Hematopoietic multipotent progenitor cell treated with erythropoietin and hydrocortisone succinate and interleukin-3 and kit ligand, for 15 days (in vitro differentiated cells): ENCODE measurements at places on chromosomes 6 and 20.

GRCh38 chr6:72953971-72954381 lies 271.3 kb downstream of the KHDC1L start:
- DNase-seq: no peak

DNA sequence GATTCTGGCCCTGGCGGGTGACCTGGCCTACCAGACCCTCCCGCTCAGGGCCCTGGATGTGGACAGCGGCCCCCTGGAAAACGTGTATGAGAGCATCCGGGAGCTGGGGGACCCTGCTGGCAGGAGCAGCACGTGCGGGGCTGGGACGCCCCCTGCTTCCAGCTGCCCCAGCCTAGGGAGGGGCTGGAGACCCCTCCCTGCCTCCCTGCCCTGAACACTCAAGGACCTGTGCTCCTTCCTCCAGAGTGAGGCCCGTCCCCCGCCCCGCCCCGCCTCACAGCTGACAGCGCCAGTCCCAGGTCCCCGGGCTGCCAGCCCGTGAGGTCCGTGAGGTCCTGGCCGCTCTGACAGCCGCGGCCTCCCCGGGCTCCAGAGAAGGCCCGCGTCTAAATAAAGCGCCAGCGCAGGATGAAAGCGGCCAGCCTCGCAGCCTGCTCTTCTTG lies 868 bp upstream of the SLC2A4RG start:
- DNase-seq: no peak

DNA sequence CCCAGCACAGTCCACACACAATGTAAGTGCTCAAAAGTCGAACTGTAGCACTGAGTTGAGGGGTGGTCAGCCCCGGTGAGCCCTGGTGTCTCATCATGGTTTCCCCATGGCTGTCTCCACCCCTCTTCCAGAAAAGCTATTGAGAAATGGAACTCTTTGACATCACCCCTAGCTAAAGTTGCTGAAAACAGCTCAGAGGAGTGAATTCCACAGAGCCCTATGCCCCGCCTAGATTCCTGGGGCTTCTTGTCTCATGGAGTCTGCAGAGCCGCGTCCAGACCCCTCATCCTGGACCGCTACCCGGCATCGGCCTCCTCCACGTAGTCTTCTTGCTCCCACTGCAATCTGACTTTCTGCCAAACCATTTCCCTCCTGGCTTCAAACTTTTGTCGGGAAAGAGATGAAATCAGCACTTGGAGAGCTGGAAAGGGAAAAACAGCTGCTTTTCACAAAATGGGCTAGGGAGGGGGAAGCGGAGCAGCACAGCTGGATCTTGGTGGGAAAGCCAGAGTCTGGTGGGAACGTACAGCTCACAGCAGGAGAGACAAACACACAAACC lies 132.2 kb downstream of the SNX5 start:
- no peak for DNase-seq

GRCh38 chr6:142631517-142632385 lies 313.2 kb downstream of the HIVEP2 start:
- no peak for DNase-seq

- DNase-seq: no peak
Observed at GRCh38 chr20:6595704-6596103, 171.8 kb upstream of the BMP2 start.

- no peak for DNase-seq
Observed at GRCh38 chr20:36653456-36653855, 7.5 kb upstream of the SLA2 start.

DNA sequence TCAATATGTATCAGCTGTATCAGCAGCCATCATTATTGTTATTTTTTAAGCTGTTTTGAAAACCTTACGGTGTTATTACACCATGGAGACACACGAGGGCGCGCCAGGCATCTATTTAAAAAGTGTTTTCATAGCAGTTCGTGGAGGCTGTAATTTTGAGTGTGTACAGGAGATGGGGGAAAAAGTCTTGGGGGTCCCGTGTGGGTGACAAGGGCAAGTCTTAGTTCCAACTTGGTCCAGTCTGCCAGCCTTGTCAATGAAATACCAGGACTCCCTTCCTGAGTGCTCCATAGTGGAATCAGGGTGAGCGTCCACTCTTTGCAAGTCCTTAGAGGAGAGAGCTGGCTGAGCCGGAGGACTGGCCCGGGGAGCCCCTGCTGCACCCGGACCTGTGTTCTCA lies 43.3 kb downstream of the SLC2A10 start:
- peak; percentile 50 for DNase-seq

GRCh38 chr6:63897952-63898351 lies 262.4 kb downstream of the PHF3 start:
- DNase-seq: no peak

DNA sequence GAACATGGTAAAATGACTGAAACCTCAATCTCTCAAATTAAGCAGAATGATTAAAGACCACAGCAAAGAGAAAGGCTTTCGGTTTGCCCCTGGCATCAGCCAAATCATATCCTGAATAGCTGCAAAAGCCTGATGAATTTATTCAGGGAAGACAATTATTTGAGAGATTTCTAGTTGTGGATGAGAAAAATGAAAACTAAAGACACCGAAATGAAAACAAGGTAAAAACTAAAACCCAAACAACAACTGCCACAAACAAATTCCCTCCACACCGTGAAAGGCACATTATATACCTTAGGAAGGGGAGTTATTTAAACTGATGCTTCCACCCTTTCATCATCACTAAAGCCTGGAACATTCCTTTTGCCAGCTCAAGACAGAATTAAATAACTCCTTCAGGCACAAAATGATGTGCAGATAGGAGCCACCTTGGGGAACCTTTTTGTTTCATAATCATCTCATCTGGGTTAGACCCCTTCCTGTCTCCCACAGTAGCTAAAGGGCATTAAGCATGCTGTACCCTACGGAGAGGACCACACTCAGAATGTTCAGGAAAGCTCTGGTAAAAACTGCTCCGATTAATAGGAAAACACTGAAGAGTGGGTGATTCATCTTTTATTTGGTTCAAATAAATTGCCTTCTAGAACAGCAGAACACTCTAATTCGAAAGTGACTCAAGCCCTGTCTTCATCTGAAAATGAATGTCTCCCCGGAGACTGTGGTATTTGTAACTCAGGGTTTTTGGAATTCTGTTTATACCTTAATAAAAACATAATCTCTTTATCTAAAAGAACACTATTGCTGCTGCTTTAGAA lies 9.1 kb upstream of the ANKRD60 start:
- DNase-seq: no peak

DNA sequence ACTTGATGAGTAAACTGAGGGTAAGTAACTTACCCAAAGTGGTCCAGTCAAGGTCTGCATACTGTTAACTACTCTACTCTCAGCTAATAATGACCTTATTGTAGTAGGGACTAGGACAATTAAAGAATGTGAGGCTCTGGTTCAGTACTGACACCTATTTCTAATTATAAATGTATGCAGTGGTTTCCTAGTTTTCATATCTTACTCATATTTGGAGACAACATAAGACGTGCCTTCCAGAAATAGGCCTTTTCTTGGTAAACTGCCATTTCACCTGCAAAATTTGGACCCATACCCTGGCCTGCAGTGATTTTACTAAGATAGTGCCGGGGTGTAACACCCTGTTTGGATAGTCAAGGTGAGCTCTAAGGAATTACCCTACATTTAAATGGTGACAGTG lies 24.7 kb downstream of the GJA1 start:
- DNase-seq: no peak

- DNase-seq: no peak
Observed at GRCh38 chr6:143037470-143037869, 23.2 kb upstream of the AIG1 start.

- DNase-seq: no peak
Observed at GRCh38 chr6:122472022-122472340, 374 bp upstream of the SERINC1 start.

GRCh38 chr20:48609491-48609978 lies 218.3 kb downstream of the PREX1 start:
- no peak for DNase-seq

- no peak for DNase-seq
Observed at GRCh38 chr20:46205349-46205748, 87.2 kb downstream of the CD40 start.

DNA sequence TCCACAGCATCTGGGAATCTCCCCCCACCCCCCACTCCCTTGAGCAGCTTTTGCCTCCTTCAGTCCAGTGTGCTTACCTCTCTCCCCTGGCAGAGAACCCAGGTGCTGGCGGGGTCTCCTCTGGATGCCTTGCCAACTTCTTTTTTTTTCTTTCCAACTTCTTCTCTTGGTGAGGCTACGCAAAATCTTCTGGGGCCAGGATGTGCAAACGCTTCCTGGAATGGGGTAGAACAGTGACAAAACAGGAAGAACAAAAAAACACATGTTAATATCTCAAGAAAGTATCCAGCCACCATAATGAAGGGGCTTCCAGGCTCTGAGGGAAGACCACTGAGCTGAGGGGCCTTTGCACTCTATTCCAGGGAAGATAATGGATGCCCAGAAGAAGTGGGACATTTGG lies 53.9 kb upstream of the DDR1 start:
- no peak for DNase-seq

DNA sequence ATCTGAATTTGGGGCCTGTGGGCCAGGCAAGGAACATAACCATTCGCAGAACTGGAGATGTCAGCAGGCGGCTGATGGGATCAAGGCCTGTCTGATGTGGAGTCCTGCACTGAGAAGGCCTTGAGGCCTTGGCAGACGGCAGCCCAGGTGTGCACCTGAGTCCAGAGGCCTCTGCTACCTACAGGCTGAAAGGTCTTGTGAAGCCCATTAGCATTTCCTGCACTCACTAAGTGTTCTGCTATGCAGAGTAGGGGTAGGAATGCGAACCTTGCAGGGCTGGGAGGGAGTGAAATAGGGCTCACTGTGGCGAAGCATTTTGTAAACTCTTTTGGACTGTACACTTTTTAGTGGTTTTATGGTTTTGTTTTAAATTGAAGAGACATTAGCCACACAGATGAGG lies 48.3 kb upstream of the RNF24 start:
- DNase-seq: no peak

DNA sequence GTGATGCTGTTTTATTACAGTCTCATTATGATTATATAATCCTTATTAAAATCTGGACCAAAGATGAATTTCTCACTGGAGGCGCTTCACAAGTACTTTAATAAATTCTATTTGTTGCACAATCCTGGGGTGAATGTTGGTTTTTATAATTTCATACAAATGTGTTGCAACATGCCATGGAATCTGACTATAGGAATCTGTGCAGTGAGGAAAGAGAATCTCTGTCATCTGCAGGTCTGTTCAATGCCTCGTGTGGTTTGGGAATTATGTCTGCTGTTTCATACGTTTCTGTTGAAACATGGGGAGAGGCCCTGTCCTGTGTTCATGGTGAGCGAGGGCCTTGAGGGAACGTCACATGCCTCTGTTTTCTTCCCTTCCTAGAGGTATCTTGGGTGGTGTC lies 277.3 kb downstream of the CDH4 start:
- no peak for DNase-seq

- DNase-seq: no peak
Observed at GRCh38 chr20:49821870-49822331, 9.3 kb downstream of the SLC9A8 start.

DNA sequence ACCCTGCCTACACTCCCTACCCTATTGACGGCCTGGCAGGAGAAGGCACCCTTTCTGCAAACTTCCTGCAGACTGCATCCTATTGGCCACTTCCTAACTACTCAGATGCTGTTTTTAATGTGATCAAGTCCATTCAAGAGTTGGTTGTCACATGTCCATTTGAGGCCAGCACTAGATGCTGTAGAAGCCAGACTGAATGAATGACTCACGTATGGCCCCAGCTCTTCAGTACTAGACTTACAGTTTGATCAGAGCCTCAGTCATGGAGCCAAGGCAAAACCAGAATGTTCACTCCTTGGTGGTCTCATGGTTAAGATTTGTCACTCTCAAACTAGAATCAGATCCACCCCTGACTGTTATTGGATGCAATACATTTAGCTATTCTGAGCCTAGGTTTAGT lies 101.7 kb downstream of the OPRM1 start:
- DNase-seq: no peak

- no peak for DNase-seq
Observed at GRCh38 chr6:45163952-45164766, 164.0 kb upstream of the RUNX2 start.

DNA sequence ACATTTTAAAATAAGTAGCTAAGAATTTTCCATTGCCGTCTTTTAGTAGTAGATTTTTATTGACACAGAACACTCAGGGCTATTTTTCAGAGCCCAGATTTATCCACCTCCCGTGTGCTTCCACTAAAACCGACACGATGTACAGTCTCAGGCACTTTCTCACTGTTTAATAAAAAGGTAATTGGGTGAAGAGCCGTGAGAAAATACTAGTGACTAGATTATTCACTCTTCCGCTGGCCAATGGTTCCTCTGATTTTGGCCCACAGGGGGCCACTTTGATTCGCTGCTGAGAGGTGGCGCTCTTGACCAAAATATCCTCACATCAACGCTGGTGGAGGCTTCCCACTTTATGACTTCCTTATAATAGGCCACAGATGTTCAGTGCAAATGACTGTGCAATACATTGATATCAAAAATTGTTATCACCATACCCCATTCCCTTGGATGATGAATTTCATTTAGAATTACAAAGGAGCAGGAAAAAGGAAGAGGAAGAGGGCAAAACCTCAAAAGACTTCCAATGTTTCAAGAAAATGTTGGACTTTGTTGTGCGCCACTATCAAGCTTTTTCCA lies 12.3 kb upstream of the HDDC2 start:
- DNase-seq: peak; percentile 14

DNA sequence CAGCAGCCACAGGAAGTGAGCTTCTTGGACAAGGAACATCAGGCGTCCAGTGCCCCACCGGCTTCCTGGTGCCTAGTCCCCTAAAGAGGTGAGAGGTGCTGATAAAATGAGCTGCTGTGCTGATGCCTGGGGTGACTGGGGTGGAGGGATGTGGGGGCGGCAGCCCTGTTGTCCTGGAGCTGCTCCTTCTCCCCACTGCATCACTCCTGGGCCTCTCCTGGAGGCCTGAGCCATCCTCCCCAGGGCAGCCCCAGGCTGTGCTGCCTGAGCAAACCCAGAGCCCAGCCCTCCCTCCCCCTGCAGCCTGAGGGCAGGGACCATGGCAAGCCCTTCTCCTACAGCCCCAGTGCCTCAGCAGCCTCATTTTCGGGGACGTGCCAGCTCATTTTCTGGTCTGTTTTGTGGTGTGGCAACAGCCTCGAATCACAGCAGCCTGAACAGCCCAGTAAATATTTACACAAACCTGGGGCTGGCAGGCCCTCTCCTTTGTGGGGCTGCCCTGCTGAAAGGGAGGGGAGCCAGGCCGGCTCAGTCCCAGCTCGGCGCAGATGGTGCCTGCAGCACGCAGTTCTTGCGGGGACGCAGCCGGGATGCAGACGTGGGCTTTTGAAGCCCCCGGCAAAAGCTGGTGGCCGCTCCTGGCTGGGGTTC lies 259.9 kb downstream of the DLL1 start:
- DNase-seq: no peak

GRCh38 chr6:135170849-135171248 lies 10.3 kb upstream of the MYB start:
- DNase-seq: no peak

GRCh38 chr6:10837009-10837621 lies 1.2 kb downstream of the MAK start:
- peak; percentile 18 for DNase-seq

- DNase-seq: no peak
Observed at GRCh38 chr20:45032781-45033180, 66.5 kb downstream of the STK4 start.

DNA sequence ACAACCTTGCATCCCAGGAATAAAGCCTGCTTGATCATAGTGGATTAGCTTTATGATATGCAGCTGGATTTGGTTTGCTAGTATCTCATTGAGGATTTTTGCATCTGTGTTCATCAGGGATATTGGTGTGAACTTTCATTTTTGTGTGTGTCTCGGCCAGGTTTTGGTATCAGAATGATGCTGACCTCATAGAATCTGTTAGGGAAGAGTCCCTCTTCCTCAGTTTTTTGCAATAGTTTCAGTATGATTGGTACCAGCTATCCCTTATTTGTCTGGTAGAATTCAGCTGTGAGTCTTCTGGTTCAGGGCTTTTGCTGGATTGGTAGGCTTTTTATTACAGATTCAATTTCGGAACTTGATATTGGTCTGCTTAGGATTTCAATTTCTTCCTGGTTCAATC lies 132.5 kb downstream of the ZFAND3 start:
- no peak for DNase-seq
